ENCODE measurements at places on chromosomes 12 and 14.

DNA sequence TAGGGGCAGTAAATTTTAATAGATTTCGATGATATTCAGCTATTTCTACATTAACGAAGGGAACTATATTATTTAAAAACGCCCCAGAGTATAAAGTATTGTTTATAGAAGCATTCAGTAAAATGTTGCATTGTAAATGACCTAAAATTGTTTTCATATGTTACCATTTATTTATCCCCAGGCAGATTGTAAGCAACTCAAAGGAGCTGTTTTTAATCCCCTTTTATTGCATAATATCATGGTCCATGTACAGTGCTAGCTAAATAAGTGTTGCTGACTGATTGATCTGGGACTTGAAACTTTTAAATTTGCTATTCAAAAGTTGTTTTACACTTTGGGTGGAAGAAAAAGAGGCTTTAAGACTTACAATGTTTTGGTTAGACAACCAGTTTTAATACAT is 199.0 kb upstream of the SLC38A2 start:
- DNase-seq = no peak

DNA sequence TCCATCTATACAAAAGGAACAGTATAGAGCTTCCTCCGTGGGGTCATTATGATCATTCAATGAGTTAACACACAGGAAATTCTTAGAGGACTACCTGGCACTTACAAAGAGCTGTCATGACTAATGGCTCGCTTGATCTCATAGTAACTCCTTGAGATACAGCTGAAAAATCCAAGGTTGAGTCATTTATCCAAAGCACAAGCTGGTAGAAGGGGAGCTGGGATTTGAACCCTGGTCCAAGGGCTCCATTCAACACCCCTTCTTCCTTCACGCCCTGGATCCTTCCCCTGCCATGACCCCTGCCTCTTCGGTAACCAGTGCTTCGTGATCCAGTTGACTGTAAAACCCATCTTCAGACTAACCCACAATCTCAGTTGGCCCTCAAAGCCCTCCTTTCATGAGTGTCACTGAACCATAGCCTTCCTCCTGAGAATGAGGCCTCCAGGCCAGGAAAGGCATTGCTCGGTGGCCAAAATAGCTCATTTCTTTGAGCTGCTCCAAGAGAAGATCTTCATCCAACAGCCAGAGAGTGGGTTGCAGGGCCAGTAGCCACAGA is 7.8 kb downstream of the ZFP36L1 start:
- no peak for DNase-seq

GRCh38 chr14:99426265-99426664 is 54.4 kb downstream of the SETD3 start:
- no peak for DNase-seq

GRCh38 chr12:112170971-112171596 is 45.7 kb downstream of the TRAFD1 start:
- no peak for DNase-seq

GRCh38 chr12:71840231-71840847 is 780 bp downstream of the TBC1D15 start:
- peak; percentile 28 for DNase-seq

GRCh38 chr14:33567023-33567728 is 383.7 kb downstream of the EGLN3 start:
- DNase-seq = no peak

DNA sequence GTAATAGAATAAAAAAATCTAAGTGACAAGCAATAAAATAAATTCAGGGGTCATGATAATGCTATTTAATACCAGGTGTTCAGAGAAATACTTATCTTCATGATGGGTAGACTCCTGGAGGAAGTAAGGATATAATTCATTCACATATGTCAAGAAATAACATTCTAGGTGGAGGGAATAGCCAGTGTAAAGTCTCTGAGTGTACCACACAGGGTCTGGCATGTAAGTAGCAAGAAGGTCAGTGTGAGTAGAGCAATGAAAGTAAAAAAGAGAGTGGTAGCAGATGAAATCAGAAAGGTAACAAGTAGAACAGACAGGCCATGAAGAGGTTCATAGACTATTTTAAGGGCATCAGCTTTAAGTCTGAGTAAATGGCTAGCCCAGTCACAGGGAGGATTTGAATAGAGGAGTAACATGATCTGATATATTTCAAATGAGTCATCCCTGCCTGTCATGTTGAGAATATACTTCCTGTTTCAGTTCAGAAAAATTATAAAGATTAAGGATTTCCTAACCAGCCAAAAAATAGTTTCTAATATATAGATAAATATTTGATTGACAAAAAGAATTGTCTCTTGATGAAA is 519.9 kb downstream of the C12orf50 start:
- DNase-seq = no peak

DNA sequence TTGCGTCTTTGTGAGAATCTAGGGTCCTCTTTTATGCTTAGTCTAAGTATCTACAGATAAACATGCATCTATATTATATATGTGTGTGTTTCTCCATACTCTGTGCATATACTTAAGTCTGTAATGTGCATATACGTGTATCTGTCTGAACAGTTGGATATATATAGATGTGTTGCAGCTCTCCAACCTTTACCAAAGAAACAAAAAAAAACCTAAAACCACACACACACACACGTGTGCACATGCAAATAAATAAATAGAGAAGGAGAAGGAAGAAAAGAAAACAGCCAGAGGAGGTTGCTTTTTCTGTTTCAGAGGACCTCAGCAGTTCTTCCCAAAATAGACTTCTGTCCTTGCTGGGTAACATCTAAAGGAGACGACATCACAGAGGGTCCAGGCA is 244.9 kb downstream of the CACNA1C start:
- DNase-seq = no peak

Data from HEK293T (cell line).